Left ventricle myocardium inferior (tissue), 1 donor: ENCODE measurements at places on chromosomes 7 and 10. TPM values are rescaled to one million over a fixed set of nuclear protein-coding genes. Genes with fewer than 3 reads are reported as not detected.

GRCh38 chr7:77370606-77371005 lies 45.5 kb downstream of the GSAP start:
- no peak for DNase-seq

The ADARB2 gene
- 0.11 TPM for total RNA-seq

The BMPR1A gene
- total RNA-seq: 43.8 TPM

DNA sequence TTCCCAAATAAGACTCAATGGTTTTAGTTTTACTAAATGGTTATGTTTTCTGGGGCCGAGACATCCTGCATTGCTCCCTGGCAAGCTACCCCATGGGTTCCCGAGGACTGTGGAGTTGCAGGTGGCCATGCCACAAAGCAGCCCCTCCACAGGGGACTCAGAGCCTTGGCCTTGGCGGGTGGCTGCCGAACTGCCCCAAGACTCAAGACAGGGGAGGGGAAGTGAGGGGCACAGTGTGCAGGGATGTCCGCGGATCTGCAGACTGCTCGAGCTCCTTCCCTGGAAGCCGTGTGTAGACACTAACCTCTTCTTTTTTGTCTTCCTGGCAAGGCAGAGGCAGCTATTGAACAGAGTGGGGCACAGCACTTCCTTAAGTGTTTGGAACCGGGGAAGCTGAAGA lies 154.6 kb downstream of the EBF3 start:
- DNase-seq: no peak

GRCh38 chr10:84063440-84063839 lies 75.9 kb upstream of the GHITM start:
- DNase-seq: no peak

The ITIH2 gene
- total RNA-seq: not detected
